CD4-positive, alpha-beta T cell treated with Interleukin-6 at 100 ng/mL for 8 hours (primary cell): ENCODE measurements at places on chromosomes 5 and 9.

GRCh38 chr5:174521449-174521848 lies 202.9 kb upstream of the MSX2 start:
- no peak for DNase-seq

DNA sequence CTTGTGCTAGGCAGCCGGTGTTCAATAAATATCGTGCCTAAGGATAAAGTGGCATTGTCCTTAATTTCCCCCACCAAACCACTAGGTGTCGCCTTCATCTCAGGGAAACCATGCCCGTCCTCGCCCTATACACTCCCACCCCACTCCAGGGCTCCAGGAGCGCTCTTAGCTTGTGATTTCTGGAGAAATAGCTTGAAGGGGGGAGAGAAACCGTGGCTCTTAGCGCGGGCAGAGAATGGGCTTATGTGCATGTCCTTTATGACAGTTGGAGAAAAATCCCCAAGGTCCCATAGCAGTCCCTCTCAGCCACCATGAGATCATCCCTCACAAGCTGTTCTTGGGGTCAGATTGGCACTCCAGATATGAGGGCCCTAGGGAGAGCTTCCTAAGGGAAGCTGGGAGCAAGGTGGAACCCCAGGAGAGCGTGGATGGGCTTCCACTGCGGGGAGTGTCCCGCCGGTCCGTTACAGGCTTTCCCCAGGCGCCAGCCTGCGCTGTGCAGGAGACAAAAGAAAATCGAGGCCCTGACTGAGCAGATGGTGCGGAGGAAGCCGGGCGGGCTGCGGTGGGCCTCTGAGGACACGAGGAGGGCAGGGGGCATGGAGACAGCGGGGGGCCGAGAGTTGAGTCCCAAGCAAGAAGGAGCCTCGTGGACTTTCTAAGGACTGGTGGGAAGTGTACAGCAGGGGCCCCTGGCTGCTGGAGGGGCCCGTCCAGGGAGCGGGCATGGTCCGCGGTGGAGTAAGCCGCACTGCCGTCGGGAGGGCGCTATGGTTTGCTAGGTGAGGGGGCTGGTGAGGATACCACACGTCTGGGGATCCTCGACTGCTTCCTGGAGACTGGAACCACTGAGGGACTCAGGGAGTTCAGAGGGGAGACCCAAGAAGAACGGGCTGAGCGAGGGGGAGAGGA lies 750 bp upstream of the NPR2 start:
- DNase-seq: peak; percentile 62

DNA sequence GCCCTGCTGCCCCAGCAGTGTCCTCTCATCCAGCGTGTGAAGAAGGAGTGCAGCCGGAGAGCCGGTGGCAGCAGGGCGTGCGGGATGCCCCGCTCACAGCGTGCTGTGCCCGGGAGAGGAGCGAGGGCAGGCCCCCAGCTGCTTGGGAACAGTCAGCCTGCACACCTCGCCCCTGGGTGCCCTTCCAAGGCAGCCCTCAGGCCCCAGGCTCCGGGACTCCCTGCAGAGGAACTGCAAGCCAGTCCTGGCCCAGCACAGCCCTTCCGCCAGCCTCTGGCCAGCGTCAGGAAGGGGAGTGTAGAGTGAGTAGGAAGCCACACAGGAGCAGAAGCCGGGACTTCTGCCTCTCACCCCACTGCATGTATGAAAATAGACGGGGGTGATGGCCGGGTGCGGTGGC lies 43.5 kb downstream of the ADAMTS2 start:
- DNase-seq: no peak

DNA sequence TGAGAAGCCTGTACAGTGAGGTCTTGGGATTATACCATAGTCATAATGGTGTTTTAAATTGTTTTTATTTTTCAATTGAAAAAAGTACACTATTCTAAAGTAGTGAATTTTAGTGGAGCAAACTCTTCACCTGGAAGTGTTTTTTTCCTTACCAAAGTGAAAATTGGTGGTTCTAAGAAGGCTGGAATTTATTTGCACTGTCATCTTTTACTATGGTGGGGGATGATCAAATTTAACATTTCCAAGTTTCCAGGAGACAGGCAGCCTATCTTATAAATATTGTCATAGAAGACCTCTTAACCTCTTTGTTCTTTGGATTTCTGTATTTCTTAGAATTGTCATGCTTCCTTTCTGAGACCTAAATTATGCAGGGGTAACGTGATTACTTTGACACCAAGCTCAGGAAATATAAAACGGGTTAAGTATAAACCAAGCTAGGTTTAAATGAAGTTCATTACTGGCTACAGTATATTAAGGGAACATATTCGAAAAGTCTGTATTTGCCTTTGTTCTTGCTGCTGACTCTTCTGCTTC lies 20.2 kb downstream of the NDFIP1 start:
- DNase-seq: no peak

- no peak for DNase-seq
Measured at GRCh38 chr5:112025757-112026156, 268.8 kb upstream of the NREP start.

- DNase-seq: no peak
Measured at GRCh38 chr5:51109786-51110410, 273.4 kb upstream of the ISL1 start.

DNA sequence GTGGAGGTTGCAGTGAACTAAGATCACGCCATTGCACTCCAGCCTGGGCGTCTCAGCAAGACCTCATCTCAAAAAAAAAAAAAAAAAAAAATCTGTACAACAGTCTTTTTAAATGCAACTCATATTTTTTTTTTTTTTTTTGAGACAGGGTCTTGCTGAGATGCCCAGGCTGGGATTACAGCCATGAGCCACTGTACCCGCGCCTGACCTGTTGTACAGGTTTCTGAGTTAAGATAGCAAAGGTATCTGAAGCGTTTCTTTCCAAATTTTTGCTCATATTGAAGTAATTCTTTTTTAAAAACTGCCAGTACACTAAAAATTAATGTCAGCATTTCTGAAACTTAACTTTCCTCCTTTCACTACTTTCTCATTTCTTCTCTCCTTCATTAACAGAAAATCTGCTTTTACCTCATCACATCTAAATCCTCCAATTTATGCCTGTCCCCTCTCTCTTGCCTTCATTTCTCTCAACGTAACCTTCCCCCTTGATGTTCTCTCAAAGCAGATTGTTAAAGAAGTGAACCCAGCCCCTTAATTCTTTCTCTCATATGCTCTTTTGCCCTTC lies 3.3 kb upstream of the SNX24 start:
- DNase-seq: no peak

GRCh38 chr9:134487066-134487710 lies 154.4 kb upstream of the COL5A1 start:
- DNase-seq: no peak

- DNase-seq: no peak
Measured at GRCh38 chr5:140875085-140876065, at the start of gene PCDHA12. PCDHA12 (plus strand) TSS chr5:140875308; CDS start chr5:140875473, 165 bp downstream.

- peak; percentile 62 for DNase-seq
Measured at GRCh38 chr9:99000476-99001395, 57.0 kb downstream of the COL15A1 start.

DNA sequence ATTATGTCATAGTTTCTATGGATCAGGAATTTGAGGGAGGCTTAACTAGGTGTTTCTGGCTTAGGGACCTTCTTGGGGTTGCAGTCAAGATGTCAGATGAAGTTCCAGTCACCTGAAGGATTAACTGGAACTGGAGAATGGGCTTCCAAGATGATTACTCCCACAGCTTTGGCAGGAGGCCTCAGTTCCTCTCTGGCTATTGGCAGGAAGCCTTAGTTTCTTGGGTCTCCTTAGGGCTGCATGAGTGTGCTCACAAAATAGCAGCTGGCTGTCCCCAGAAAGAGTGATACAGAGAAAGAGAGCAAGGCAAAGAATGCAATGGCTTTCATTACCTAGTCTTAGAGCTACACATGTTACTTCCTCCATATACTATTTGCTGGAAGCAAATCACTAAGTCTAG lies 138.1 kb upstream of the TLE4 start:
- DNase-seq: no peak

DNA sequence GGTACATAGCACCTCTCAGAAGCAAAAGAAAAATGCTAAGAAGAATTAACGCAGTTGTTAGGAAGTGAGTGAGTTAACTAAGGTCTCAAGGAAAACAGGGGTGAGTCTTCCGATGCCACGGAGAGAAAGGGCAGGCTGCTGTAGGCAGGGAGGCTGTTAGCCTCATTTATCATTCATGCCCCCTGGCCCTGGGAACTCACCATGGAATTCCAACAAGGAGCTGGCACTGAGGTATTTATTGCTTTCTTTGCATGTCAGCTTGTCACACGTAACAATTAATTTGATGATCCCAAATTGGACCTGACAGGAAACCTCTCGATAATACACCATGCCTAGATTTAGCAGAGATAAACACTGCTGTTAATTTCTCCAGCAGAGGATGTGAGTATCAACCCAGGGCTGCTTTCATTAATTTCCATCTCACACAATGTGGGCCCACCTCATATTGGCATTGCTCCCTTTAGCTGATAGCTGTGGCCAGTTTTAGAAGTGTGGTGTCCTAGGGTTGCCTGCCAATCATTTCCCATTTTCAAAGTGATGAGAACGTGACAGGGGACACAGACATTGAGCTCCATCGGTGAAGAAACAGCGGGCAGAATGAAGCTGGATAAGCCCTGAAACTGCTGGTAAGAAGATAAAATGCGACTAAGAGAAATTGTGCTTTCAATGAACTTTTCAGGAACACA lies 45.3 kb downstream of the DAP start:
- no peak for DNase-seq

GRCh38 chr9:90307891-90308290 lies 334.7 kb downstream of the DIRAS2 start:
- no peak for DNase-seq

- no peak for DNase-seq
Measured at GRCh38 chr5:66223637-66224036, 79.5 kb downstream of the SREK1 start.

DNA sequence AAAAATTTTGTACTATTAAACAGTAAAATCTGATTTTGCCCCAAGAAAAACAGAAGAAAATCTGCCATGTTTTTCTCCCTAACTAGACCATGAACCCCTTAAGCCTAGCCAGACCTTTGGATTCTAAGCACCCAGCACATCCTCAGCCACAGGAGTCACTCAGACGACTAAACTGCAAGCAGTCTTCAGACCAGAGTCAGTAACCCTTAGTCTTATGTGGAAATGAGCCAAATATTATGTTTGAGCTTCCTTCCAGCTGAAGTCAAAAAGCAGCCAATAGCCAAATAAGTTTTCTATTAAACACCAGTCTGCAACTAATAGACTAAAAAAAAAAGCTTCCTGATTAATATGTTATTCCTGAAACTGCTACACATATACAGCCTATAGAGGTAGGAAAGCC lies 47.4 kb downstream of the GOLPH3 start:
- no peak for DNase-seq

- DNase-seq: no peak
Measured at GRCh38 chr9:87276327-87276841, 221.3 kb upstream of the DAPK1 start.

- DNase-seq: no peak
Measured at GRCh38 chr5:150593996-150594395, 46.5 kb upstream of the SYNPO start.

DNA sequence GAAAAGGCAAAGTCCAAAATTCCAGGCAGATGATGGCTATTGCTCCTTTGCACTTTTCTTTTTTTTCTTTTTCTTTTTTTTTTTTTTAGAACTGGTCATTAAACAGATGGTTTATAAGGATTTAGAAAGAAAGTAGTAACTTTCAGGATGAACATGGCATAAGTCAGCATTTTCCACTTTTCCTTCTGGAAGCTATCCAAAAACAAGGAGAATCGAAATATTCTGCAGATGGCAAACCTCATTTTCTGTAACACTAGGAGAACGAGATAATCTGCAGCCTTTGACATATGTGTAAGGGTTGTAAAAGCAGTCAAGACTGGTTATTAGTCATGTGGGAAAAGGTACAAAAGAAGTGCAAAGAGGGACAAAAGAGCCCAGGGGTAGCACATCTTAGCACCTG lies 69.1 kb upstream of the PUM3 start:
- no peak for DNase-seq

DNA sequence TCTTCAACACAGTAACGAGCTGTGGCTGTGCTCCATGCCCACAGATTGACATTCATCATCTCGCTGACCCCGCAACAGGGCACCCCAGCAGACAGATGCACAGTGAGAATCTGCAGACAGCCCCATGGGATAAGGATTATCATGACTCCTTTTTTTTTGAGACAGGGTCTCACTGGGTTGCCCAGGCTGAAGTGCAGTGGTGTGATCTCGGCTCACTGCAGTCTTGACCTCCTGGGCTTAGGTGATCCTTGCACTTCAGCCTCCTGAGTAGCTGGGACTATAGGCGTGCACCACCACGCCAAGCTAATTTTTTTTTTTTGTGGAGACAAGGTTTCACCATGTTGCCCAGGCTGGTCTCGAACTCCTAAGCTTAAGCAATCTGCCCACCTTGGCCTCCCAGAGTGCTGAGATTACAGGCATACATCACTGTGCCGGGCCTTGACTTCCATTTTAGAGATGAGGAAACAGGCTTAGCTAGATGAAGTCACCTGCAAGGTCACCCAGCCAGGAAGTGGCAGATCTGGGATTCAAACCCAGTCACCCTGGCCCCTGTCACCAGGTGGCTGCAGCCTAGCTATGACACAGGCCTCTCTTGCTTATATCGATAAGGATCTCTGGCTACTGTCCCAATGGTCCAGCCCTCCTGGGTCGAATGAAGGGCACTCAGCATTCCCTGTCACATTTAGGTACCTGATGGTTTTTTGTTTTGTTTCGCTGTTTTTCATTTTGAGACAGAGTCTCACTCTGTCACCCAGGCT lies 5.1 kb downstream of the AIF1L start:
- no peak for DNase-seq

GRCh38 chr5:143554918-143555477 lies 151.5 kb upstream of the NR3C1 start:
- DNase-seq: no peak

DNA sequence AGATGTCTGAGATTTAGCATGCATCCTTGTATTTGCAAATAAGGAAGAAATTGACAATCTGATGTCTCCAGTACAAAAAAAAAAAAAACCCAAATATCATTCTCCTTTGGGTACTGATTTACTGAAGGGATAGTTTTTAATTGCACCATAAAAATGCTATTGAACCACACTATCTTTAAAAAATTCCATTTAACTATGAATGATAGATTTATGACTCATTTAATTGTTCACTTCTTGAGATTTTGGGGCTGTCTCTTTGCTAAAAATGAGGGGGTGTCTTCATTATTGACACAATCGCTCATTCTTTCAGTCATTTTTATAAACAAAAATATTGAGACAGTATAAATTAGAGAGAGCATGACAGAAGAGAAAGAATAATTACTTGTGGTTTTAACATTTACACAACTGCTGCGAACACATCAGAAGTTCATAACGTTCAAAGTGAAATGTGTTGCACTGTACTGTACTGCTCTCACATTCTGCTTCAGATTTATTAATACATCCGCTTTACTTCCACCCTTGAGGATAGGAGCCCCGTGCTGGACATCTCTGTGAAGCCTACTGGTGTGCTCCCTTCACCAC lies 142.3 kb downstream of the MEF2C start:
- no peak for DNase-seq

- no peak for DNase-seq
Measured at GRCh38 chr5:133340822-133341221, 271.5 kb downstream of the FSTL4 start.

GRCh38 chr5:153584960-153585359 lies 94.5 kb downstream of the GRIA1 start:
- DNase-seq: no peak
